ENCODE measurements at places on chromosomes 2 and 18. TPM values are rescaled to one million over a fixed set of nuclear protein-coding genes. Genes with fewer than 3 reads are reported as not detected.

Gene TMEM37
- polyA plus RNA-seq: 8.2 TPM

Gene COL6A3
- 33.2 TPM for polyA plus RNA-seq

Gene GATA6
- polyA plus RNA-seq: 52.4 TPM

Gene FOXI3
- not detected for polyA plus RNA-seq

Gene MERTK
- 3.8 TPM for polyA plus RNA-seq

Gene NR4A2
- polyA plus RNA-seq: 22.7 TPM

Gene DSC3
- polyA plus RNA-seq: 0.16 TPM

Data from right cardiac atrium (tissue), 5 donors.